ENCODE measurements at places on chromosomes 6 and 20. TPM values are rescaled to one million over a fixed set of nuclear protein-coding genes. Genes with fewer than 3 reads are reported as not detected.

- peak; percentile 14 for DNase-seq
These were observed at the start of gene VIP for GRCh38 chr6:152750694-152751093. Gene VIP, plus strand, starts transcription at chr6:152750797. Its CDS starts 1,381 bp downstream, at chr6:152752178.

GPLD1 gene
- 6.6 TPM for polyA plus RNA-seq

SAMD3 gene
- polyA plus RNA-seq, result 0.82 TPM

TRAPPC3L gene
- 0.42 TPM for polyA plus RNA-seq

DNA sequence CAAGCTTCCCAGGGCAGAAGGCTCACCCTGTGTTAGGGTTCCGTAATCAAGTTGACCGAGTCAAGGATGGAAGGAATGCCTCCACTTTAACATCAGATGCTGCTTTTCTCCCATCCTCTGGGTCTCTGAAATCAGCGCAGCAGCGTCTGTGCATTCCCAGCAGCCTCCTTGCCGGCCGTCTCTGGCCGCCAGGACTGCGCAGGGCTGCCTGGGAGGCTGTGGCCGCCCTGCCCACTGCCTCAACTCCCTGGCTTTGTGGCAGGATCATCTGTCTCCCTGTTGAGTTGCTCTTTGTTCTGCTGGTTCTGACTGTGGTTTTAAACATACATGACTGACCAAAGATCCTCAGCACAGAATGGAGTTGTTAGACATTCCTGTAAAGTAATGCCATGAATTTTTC is 56.5 kb downstream of the DLL1 start:
- DNase-seq, result no peak

DNA sequence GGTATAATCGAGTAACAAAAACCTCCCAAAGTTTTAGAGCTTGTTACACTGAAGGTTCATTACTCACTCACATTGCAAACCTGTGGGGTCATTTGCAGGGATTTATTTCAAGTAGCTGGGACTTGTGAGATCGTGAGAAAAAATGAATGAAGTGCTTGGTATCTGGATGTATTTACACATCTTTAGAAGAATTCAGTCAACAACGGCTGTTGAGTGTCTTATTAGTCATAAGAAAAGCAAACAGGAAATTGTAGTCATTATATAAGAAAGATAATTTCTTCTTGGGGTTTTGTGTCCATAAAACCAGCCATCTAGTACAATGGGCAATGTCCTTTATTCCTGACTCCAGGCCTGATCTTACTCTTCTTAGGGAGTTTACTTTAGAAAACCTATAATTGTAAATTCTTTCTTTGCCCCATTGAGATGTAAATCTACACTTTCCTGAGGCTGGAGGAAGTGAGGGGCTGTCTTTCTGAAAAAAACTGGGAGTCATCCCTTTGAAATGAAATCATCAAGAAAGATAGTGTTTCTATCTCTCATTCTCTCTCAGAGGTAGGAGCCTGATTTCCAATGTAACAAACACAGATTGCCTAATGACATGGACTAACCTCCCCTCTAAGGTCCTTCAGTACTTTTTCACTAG is 202.5 kb upstream of the ASCC3 start:
- no peak for DNase-seq

GRCh38 chr20:32830437-32830836 is 10.7 kb downstream of the MAPRE1 start:
- DNase-seq, result no peak

CASS4 gene
- 3.3 TPM for polyA plus RNA-seq

DNA sequence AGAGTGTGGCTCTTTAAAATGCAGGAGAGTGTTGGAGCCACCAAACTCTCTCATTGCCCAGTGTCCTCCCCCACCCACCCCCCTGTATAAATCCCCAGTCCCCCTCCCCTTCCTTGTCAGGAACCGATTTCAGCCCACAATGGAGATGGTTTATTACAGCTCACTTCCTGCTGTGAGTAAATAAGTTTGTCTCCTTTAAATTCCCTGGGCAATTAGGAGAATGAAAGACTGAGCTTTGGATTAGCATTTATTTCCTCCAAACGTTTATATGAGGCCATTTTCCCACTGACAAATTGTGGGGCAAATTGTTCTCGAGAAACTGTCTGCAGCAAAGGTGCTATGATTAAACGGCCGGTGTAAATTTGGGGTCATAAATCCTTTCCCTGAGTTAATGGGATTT is 128.8 kb downstream of the DHX35 start:
- no peak for DNase-seq

DNA sequence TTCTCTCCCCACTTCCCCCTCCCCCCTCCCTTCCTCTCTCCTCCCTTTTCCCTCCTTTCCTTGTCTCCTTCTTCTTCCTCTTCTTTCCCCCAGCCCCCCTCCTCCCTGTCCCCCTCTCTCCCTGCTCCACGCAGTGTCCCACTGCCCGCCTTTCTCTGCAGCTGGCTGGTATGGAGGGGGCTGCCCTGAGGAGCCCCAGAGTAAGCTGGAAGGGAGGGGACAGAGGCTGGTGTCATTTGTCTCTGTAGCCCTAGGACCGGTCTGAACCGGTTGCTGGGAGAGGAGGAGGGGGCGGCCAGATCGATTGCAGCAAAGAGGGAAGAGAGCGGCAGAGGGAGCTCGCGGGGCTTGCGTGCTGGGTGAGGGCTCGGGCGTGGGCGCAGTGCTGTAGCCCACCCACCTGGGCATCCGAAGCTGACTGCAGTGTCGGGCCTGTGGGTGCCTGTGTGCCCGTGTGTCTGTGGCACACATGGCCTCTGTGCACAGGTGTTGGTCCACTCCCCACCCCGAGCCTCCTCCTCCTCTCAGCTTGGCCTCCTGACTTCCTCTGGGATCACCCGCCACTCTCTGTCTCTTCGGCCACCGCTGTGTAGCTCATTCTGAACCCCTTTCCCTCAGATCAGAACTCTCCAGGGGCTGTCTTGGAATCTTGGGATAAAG is 50.6 kb downstream of the SRC start:
- peak; percentile 71 for DNase-seq

UFL1 gene
- polyA plus RNA-seq, result 39.0 TPM

TXLNB gene
- polyA plus RNA-seq, result 9.9 TPM

SAMD5 gene
- polyA plus RNA-seq, result 13.7 TPM

DNA sequence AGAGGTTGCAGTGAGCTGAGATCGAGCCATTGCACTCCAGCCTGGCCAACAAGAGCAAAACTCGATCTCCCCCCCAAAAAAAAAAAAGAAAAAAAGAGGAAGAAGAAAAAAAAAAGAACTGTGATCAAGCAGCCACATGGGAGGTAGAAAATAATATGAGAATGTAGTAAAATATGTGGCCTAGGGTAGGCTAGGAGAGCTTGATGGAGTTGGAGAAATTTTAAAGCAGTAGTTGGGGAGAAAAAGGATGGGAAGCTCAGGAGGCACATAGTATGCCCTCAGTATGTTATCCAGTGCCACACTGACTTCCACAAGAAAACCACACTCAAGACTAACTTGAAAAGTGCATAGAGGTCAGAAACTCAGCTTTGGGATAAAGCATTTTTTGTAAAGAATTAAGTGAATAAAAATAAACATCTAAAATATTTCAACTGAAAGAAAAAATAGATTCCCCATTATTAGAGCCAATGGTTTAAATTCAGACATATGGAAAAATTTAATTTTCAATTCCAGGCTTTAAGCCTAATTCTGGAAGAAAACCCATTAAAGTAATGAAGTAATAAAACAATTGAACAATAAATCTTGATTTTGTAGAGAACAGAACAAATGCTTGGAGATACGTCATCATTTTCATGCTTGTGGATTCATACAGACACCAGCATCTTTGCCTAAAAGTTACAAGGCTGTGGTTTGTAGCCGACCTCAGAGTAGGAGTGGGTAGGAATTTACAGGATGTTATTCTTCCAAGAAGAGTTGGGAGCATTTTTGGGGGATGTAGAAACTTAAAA is 34.7 kb downstream of the PLEKHG1 start:
- DNase-seq, result no peak

GRCh38 chr6:135586388-135586787 is 88.8 kb upstream of the AHI1 start:
- no peak for DNase-seq

- DNase-seq, result no peak
These were observed 15.7 kb downstream of the NFYA start for GRCh38 chr6:41088451-41088850.

SLC22A2 gene
- polyA plus RNA-seq, result 0.52 TPM

- DNase-seq, result no peak
These were observed 98.7 kb downstream of the RNF144B start for GRCh38 chr6:18485660-18486435.

NKAIN2 gene
- polyA plus RNA-seq, result 13.1 TPM

ARMH2 gene
- polyA plus RNA-seq, result not detected

CD40 gene
- polyA plus RNA-seq, result 5.9 TPM

DNA sequence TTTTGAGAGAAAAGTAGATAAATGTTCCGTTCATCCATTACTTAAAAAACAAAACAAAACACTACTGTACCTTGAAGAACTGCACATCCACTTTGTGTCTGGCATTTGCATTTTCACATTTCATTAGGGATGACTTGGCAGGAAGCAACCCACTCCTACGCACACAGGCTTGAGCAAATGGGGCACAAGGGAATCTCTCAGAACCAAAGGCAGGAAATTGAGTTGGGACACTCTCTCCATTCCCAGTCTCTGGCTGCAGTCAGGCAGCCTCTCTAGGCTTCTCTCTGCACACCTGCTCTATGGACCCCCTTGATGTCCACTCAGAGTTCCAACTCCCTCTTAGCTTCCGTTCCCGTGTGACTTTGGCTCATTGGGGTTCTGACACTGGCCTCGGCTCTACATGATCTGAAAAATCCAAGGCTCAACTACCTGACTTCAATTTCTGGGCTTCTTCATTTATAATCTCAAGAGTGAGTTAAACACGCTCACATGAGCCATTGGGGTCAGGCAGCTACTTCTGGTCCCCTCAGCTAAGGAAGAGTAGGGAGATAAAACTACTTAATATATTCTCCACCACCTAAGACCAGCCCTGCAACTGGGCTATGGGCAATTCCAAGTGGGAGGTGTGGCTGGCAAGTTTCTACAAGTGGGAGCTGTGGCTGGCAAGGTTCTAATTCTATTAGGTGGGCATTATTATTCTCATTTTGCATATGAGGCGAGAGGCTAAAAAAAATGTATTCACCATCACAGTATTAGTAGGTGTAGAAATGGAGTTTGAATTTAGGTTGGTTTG is 251.9 kb downstream of the SOD2 start:
- DNase-seq, result no peak

DNA sequence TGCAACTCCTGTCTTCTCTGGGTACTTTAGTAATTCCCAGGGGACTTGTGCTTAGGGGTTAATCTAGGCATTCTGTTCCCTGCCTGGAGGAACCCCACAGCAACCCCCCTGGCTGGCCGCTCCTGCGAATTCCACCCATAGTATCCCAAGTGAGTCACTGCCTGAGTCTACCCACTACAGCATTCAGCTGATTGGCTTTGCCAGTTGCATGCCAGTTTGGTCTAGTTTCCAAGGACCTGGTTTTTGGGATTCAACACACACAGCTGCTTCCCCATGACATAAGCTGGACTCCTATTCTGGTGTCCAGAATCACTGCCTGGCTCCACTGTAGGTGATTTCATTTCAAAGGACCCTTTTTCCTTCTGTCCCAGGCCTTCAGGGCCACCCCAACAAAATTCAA is 40.3 kb downstream of the PLCG1 start:
- no peak for DNase-seq

CEP43 gene
- 46.7 TPM for polyA plus RNA-seq

SUMO4 gene
- 0.90 TPM for polyA plus RNA-seq

DNA sequence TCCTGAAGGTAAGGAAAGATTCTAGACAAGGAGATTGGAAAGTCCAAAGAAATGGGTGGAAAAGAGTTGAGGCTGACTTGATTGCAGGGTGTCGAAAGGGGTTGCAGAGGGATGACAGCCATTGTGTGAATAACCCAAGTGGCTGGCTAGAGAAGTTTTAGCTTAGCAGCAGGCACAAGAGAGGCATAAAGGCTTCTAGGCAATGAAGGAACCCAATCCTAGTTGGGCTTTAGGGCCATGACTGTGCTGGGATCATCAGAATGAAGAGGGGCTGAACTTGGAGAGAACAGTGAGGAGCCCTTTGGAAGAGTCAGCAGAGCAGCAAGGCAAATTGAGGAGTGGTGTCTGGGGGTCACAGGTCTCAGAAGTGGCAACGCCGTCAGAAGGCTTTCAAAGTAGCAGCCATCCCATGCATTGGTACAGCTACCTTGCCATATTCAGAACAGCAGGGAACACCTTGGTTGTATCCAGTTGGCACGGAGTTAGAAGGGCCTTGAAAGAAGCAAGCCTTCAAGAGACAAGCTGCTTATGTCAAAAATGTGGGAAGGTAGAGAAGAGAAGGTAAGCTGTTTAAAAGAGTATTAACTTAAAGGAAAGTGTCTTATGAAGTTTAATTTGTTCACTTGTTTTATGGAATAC is 146.4 kb downstream of the ADGRG6 start:
- DNase-seq, result no peak

- no peak for DNase-seq
These were observed 75.7 kb upstream of the QKI start for GRCh38 chr6:163338671-163339405.

- DNase-seq, result no peak
These were observed 18.2 kb upstream of the MYB start for GRCh38 chr6:135162678-135163439.

DNA sequence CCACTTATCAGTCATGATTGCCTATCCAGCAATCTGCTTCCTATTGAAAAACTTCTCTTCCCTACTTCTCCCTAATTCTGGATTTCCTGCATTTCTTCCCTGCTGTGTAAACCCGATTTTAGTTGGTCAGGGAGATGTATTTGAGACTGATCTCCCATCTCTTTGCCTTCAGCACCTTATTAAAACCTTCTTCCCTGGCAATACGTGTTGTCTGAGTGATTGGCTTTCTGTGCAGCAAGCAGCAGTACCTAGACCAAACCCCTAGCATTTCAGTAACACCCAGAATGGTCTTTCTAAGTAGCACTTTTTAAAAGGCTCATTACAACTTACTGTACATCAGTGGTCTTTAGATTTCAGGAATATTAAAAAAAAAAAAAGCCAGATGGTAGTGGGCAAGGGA is 99.1 kb upstream of the PDE10A start:
- no peak for DNase-seq

KCNQ5 gene
- 0.42 TPM for polyA plus RNA-seq

LTB gene
- polyA plus RNA-seq, result 2.0 TPM

DNA sequence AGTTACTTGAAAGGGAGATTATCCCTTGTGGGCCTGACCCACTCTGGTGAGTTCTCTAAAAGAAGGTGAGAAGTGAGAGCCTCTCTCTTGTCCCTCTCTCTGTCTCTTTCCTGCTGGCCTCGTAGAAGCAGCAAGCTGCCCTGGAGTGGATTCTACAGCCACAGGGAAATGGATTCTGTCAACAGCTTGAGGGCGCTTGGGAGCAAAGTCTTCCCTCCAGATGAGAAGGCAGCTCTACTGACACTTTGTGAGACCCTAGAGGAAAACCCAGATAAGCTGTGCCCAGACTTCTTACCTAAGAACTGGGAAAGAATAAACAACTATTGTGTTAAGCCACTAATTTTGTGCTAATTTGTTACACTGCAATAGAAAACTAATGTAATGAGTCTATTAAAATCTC is 39.9 kb downstream of the ANKRD60 start:
- no peak for DNase-seq

GRCh38 chr6:117446861-117447260 is 21.1 kb upstream of the ROS1 start:
- no peak for DNase-seq

HDDC2 gene
- 112 TPM for polyA plus RNA-seq

Data from left renal pelvis (tissue), 4 donors.